ENCODE measurements at places on chromosomes 3 and 15.

GRCh38 chr15:35533130-35534110 is 12.5 kb downstream of the DPH6 start:
- DNase-seq = peak; percentile 42

GRCh38 chr3:52046902-52047239 is 9.5 kb downstream of the DUSP7 start:
- no peak for DNase-seq

DNA sequence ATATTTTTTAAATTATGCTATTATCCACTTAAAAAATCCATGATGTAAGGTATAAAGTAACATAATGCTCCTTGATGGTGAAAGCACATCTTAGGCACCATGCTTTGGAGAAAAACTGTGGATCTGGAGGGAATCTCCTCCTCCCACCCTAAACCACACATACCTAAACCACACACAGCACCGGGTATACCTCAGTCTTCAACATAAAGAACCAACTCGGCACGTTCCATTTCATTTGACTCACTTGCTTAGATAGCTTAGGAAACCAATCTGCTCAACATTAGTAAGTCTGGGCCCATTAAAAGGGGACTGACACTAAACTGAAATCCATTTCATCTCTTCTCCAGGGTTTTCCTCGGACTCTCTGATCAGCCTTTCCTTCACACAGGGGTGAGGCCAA is 945.7 kb upstream of the CFAP20DC start:
- no peak for DNase-seq

GRCh38 chr3:42024591-42025351 is 62.9 kb upstream of the ULK4 start:
- DNase-seq = no peak

DNA sequence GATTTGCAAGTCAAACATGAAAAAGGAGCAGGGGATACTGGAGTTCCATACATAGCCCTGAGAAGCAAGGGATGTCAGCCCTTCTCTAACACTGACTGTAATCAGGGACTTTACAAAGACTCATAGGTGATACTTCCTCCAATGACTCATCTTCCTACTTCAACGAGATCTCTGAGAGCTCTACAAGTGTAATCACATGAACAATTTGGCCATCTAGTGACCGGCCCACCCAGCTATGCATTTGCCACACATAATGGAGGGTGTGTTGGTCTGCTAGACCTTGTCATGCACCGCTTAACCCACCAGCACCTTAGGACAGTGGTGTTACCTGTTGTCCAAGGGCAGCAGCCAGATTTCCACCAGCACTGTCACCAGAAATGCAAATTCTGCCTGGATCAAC is 75.3 kb downstream of the NCEH1 start:
- no peak for DNase-seq

DNA sequence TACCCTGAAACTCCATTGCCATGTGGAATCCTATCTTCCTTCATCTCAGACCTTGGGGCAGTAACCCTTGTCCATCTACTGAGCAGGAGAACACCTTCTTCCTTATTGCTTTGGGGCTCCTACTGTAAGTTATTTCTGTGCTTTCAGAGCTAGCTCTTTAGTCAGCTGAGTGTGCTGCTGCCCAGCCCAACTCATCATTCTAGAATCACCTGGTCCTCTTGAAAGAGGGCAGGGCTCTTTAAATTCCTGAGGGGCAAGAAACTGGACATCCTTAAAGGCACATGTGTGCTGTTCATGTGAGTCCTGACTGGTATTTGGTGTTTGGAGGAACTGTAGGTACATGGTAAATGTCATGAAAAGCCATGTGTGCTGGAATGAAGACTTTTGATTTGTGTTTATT is 140.9 kb downstream of the ARNT2 start:
- DNase-seq = no peak

GRCh38 chr3:175980486-175981090 is 1121.5 kb downstream of the NAALADL2 start:
- no peak for DNase-seq

DNA sequence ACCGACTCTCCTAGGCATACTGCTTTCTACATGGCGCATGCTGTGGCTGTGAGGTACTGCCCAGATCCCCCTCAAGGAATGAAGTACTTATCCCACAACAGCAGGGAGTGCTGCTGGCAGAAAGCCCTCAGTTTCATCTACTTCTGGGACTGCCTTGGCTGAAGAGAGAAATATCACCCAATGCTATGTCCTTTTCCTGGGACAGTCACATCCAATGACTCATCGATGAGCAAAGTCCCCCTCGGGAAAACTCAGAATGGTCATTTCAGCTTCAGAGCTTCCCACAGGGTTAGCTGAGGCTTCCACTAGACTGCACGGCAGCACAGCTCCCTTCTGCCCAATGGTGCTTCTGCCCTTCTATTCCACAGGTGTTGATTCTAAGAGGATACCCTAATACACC is 3.6 kb upstream of the NMD3 start:
- DNase-seq = peak; percentile 12

- peak; percentile 14 for DNase-seq
Observed at GRCh38 chr3:66037986-66038369, 740 bp downstream of the MAGI1 start.

- no peak for DNase-seq
Observed at GRCh38 chr3:8966820-8967348, 3.6 kb upstream of the RAD18 start.

DNA sequence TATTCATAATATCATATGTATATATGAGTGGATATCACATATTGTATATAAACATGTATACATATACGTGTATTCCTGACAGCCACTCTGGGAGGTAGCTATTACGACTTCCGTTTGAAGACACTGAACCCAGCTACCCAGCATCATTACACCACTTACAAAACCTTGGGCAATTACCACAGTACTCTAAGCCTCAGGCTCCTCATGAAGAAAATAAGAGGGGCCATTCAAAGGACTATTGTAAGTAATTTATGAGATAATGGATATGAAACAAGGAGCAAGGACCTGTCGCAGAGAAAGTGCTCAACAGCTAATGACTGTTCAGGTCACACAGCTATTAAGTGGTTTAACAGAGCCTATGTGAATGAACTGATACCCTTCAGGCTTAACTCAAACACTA is 52.4 kb downstream of the KCNMB2 start:
- DNase-seq = no peak

- no peak for DNase-seq
Observed at GRCh38 chr15:67980773-67981685, 73.1 kb upstream of the PIAS1 start.

DNA sequence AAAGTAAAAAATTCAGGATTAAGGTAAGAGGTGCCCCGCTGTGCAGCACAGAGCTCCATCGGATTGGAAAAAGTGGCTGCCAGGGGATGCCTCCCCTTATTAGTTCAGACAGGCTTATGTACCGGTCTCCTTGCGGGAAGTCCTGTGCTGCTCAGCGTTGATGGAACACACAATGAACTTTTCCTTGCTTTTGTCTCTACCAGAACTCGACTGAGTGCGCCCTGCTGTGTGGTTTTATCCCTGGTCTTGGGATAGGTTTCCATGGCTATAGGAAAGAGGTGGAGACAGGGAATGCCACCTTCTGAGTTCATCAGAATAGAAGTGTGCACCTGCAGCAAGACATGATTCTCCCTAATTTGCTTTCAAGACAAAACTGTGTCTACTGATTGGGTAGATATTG is 745.9 kb upstream of the CFAP20DC start:
- no peak for DNase-seq

GRCh38 chr3:196517919-196518318 is 2.8 kb upstream of the SMCO1 start:
- no peak for DNase-seq

DNA sequence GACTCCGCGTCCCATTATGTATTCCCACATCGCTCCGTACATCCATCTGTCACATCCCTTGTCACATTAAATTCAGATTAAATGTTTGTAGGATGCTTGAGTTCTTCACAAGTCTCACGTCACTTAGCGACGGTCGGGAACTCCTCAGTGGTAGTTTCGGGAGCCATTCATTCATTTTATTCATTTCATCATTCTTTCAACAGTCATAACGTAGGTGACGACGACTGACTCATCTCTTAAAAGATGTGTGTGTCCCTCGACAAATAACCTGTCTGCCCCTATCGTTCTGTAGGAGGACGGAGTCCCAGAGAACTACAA is 272 bp upstream of the SRPRB start:
- DNase-seq = no peak

DNA sequence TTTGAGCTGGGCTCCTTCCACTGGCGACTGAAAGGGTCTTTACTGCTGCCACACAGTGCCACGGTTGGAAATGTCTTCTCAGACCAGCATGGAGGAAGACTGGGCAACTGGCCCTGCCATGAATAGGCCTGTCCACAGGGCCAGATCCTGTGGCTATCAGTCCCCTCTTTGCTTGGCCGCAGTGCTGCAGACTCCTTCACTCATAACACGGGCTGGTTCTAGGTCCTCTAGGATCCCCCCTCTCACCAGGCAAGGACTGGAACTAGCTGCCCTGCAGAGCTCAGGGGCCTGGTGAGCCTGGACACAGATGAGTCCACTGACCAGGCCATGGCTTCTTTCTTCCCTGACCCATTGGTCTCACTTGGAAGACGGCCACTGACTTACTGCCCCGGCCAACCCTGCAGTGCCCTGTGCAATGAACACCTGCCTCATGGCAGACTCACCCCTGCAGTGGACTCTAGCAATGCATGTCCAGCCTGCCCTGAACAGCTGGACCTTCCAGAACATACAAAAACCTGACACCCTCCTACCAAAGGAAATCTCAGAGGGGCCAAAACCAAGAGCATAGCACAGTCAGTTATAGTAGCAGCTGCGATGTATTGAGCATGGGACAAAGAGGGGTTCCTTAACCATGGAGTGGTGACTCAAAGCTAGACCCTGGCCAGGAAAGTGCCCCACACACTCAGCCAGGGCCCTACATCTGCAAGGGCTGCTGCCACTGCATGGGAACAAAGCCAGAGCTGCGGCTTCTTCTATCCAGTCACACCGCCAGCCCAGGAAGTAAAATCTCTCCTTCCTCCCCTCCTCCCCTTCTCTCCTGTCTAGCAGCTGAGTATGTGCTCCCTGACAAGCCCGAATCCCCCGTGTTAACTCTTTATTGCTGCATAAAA is 72.1 kb upstream of the ITGA11 start:
- DNase-seq = peak; percentile 78

DNA sequence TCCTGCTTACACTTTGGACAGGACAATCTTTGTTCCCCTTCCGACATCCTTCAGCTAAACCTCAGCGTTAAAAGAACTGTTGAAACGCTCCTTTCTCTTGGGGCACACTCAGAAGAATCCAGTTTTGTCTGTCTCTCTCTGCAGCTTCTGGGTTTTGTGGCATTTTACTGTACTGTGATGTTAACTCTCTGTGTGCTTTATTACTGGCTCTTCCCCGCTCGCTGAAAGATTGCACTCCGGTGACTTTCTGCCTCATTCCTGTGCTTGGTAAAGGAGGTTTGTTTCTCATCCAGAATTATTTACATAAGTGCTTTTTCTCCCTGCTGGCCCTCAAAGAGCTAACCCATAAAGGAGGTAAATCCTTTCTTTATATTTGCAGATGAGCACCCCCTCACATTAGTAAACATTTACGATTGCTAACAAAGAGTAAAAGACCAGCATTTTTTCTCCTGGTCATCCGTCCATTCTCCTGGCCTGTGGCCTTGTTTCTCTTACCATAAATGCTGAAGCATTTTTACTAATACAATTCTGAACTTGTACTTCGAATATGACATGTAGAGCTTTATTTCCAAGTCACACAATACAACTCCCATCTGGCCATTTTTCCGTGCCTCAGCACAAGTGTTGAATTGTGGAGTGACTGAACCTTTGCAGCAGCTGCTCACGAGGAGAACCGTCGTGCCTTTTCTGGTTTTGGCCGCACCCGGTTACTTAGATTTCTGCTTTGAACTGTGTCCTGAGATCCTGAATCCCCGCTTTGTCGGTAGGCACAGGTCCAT is 69.3 kb upstream of the RPL35A start:
- DNase-seq = no peak

GRCh38 chr15:89551550-89551949 is 23.7 kb upstream of the TICRR start:
- no peak for DNase-seq

DNA sequence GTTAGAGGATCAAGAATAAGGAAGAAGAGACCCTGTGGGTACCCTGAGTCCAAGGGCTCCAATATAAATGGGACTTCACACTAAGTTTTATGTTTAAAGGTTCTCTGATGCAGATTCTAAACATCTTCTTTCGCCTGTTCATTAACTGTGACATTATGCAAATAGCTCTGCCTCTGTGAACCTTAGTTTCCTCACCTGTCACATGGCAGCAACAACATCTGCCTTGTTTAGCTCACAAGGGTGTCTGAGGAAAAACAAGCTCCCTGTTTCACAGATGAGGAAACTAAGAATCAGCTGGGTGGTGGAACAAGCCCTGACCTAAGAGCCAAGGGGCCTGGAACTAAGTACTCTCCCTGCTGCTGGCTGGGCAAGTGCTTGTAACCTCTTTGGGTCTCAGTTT is 40.8 kb downstream of the GOLGA6L1 start:
- no peak for DNase-seq

- DNase-seq = no peak
Observed at GRCh38 chr3:115361806-115362205, 214.7 kb upstream of the ZBTB20 start.

GRCh38 chr15:43185157-43186002 is at the start of gene CCNDBP1:
Gene CCNDBP1 (plus strand): TSS chr15:43185403. CDS start chr15:43185499, 96 bp downstream.
- DNase-seq = peak; percentile 81

- DNase-seq = peak; percentile 98
Observed at GRCh38 chr15:89143503-89144162, 55.4 kb downstream of the ABHD2 start.

DNA sequence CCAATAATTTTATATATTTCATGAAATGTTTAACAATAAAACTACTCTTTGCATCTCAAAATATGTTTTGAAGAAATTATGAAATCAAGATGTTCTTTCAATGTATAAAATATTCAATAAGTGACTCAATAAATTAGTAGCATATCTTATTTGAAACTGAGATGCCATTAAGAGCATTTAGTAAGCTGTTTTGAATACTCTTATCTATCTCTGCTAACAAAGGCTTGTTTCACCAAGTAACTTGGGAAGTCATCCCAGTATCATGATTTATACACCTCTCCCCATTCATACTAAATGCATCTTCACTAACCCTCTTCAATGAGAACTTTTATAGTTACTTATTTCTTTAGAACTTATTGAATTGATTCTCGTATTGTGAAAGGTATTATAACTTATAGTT is 43.1 kb downstream of the TNIK start:
- DNase-seq = peak; percentile 46

- DNase-seq = peak; percentile 58
Observed at GRCh38 chr15:100094127-100094510, 247.7 kb downstream of the ADAMTS17 start.

DNA sequence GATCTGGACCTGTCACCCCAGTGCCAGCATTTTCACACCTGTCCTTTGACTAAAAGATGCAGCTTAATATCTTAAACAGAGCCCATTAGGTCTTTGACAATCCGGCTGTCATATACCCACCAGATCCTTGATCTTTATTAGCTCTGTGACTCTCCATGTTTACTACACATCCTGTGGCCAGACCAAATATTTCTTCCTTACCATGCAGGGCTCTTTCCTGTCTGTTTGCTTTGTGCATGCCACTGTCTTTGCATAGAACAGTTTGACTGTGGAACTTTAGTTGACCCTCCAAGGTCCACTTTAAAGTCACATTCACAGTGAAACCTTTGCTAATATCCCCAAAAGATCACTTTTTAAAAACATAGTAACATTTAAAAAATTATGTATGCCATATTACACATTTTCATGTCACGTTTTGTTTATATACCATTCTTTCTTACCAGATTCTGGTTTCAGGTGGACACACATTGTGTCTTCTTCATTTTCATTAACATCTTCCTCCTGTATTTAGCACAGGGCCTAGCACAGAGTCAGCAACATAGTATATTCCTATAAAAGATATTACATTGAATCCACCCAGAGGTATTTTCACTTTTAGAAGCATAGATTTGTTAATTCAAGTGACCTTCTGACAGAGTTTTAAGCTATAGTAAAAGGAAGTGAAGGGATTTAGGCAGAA is 95.8 kb downstream of the RAP2B start:
- no peak for DNase-seq

All from fibroblast of lung (primary cell).